ENCODE measurements at places on chromosomes 2 and 18. TPM values are rescaled to one million over a fixed set of nuclear protein-coding genes. Genes with fewer than 3 reads are reported as not detected.

The TMEM185B gene
- 72.3 TPM for total RNA-seq

The GCG gene
- 1.6 TPM for total RNA-seq

DNA sequence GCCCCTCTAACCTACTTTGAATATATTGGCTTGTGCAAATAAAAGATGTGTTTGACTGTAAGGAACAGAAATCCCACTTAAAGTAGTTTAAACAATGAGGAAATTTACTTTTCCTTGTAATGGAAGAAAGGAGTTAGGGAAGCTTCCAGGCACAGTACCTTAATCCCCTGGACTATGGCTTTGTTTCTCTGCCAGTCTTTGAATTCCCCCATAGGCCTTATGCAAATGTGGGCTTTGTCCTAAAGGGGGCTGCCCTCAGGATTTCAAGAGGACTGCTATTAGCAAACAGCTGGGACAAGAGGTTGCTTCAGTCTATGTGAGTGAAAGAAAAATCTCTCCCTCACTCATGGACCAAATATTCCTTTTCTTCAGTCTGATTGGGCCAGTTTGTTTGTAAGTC lies 255.1 kb upstream of the THSD7B start:
- no peak for DNase-seq

GRCh38 chr2:144832048-144832447 lies 312.1 kb upstream of the ZEB2 start:
- no peak for DNase-seq

- no peak for DNase-seq
Measured at GRCh38 chr2:66030553-66030952, 404.4 kb upstream of the MEIS1 start.

DNA sequence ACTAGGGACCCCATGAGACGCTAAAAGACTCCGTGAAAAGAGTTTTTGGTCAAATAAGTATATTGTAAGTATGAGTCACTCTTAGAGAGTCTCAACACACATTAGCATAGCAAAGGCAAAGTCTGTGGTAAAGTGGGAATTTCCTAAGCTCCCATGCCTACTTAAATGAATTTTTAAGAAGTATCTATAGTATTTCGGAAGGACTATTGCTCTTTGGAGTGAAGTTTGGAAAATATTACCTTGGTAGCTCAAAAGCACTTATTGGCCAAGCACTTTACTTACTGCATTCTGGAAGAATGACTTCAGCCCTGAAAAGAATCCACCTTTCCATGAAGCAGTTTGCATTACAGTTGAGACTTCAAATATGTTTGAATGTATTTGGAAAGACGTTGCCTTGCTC lies 57.1 kb downstream of the CAVIN2 start:
- no peak for DNase-seq

All from prostate gland (tissue), 2 donors.